ENCODE measurements at places on chromosomes 5 and 9. TPM values are rescaled to one million over a fixed set of nuclear protein-coding genes. Genes with fewer than 3 reads are reported as not detected.

DNA sequence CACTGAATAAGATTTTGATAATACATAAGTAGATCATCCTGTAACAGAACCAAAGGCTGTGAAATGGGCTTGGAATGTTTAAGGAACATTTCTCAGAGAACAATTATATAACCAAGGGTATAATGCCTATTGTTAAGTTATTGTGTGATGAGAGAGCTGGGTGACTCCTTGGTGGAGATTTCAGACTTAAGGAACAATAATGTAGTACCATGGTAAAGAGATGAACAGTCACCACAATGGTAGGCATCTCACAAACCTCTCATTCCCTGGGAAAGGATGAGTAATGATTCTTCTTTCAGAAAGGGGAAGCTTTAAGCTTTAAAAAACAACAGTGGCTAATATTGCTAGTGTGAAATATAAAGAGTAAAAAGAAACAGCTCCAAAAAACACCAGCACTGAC lies 147.4 kb downstream of the TRIM36 start:
- no peak for DNase-seq

- DNase-seq, result no peak
Measured at GRCh38 chr5:15285901-15286583, 213.9 kb upstream of the FBXL7 start.

DNA sequence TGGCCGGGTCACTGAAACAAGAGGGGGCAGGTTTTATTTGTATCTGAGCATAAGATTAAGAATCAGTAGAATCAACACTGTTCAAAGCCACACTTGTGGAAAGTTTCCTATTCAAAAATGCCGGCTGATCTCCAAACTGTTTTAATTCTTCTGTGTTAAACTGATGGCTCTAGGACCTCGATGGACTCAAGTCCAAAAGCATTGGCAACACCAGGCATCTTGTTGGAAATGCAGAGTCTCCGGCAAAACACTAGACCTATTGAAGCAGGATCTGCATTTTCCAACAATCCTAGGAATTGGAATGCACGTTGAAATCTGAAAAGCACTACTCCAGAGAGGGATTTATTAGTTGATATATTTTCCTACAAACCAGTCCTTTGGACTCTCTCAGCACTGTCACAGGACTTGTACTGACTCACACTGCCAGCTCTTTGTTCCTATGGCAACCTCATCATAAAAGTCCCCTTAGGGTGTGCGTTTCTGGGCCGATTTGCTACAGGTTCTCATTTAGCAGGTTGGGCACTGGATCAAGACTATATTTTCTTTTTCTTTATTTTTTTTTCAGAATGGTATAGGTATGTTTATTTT lies 48.1 kb upstream of the PCA3 start:
- DNase-seq, result no peak

GRCh38 chr5:61304590-61305381 lies 27.3 kb upstream of the ZSWIM6 start:
- no peak for DNase-seq

GRCh38 chr9:71685394-71685793 lies 82.9 kb downstream of the CEMIP2 start:
- DNase-seq, result no peak

GRCh38 chr5:144972317-144972716 lies 801.6 kb downstream of the KCTD16 start:
- DNase-seq, result no peak

GRCh38 chr5:135435467-135436330 lies 11.4 kb downstream of the DCANP1 start:
- DNase-seq, result no peak

DNA sequence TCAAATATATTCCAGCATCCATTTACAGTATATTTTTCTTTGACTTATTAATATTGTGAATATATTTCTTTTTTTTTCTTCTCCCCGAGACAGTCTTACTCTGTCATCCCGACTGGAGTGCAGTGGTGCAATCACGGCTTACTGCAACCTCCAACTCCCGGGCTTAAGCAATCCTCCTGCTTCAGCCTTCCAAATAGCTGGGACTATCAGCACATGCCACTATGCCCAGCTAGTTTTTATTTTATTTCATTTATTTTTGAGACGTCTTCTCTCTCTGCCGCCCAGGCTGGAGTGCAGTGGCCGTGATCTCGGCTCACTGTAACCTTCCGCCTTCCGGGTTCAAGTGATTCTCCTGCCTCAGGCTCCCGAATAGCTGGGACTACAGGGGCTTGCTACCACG lies 7.4 kb upstream of the GLIPR2 start:
- DNase-seq, result no peak

DNA sequence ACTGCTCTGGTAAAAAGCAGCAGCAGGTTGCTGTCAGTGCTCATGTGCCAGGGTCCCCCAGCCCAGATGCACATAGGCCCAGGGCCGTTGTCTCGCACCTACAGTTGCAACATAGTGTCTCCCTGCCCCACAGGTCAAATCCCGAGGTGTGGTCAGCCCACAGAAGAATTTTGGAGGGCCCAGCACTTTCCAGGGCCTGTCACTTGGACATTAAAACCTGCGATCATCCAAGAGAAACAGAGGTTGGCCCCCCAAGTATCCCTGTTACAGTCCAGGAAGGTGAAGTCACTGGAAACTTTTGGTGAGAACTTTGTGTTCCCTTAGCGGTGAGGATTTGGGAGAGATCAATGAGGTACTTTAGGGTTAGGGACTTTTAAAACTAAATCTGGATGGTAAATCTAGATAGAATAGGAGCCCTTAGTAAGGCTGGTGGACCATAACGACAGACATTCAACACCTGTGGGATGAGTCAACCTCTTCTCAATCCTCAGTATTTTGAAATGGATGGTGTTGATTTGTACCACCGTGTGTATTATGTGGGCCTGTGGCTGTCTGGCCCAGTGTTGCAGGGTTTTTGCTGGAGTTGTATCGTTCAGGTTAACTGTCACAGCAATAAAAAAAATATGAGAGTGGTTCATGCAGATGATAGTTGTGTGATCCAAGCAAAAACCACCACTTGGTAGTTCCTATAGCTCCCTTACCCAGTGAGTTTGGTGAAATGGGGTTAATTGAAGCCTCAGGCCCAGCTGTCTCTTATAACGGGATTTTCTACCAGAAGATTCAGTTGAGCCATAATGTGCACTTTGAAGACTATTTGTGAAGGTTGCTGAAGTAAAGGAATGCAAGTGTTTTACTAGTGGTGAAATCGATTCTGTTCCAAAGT lies 19.2 kb downstream of the OR2S2 start:
- DNase-seq, result no peak

- DNase-seq, result no peak
Measured at GRCh38 chr5:3102531-3102930, 351.1 kb upstream of the IRX2 start.

- no peak for DNase-seq
Measured at GRCh38 chr5:56359809-56360685, 126.9 kb upstream of the ANKRD55 start.

DNA sequence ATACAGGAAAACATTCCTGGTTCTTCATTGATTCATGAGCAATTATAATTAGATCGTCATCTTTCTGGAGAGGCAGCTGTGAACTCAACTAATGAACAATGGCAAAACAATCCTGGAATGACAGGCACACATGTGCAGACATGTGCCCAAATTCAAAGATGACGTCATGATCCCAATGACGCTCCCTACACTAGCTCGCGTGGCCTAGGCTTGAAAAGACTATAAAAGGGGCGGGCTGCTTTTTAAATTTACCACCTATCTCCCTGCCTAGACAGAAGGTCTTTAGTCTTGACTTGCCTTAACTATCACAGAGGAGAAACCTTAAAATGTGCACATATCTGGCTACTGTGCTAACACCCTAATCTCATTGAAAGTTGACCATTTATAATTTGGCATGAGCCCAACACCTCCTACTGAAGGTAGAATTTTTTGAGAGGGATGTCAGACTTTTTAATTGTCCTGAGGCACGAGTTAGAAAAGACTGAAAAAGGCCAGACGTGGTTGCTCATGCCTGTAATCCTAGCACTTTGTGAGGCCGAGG lies 88.2 kb downstream of the PRRT1B start:
- DNase-seq, result no peak

DNA sequence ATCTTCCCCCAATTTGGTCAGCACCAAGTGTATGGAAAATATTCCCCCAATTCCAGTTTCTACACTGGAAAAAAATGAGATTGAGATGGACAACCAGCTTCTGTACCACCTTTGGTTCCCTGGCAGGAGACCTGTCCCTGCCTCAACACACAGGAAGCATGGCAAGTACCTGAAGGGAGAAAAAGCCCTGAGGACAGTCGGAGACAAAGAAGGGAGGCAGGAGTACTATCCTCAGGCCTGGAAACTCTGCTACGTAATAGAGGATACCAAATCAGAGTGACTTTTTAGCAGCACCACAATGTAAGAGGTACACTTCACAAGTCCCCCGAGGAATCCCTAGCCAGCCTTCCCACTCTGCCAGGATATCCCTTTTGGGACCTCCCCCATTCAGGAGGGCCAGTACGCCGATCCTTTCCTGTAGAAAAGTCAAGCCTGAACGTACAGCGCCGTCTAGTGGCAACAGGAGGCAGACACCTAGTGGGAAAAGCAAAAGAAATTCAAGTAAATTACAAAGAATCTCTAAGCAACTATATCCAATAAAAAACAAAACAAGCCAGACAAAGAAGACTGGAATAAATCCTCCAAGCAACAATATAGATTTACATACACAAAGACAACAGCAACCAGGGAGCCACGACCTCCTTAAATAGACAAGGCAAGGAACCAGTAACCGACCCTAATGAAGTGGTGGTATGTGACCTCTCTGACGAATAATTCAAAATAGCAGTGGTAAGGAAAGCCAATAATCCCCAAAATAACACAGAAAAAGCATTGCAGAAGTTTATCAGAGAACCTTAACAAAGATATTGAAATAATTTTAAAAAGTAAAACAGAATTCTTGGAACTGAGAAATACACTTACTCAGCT lies 63.3 kb upstream of the SLCO6A1 start:
- DNase-seq, result no peak

DNA sequence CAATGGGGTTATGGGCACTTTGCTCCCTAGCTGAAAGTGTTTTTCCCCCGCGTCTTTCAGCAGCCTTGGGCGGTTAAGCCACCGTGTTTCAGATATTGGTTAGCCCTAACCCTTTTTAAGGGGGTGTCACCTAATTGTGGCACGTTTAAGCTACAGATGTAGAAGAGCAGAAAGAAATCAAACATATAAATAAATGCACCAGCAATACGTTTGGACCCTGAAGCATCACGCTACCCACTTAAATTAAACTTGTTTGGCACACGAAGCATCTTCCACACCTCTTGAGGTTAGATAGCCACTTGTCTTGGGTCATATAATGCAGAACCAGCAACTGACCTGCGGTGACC lies 768 bp downstream of the YTHDC2 start:
- no peak for DNase-seq

DNA sequence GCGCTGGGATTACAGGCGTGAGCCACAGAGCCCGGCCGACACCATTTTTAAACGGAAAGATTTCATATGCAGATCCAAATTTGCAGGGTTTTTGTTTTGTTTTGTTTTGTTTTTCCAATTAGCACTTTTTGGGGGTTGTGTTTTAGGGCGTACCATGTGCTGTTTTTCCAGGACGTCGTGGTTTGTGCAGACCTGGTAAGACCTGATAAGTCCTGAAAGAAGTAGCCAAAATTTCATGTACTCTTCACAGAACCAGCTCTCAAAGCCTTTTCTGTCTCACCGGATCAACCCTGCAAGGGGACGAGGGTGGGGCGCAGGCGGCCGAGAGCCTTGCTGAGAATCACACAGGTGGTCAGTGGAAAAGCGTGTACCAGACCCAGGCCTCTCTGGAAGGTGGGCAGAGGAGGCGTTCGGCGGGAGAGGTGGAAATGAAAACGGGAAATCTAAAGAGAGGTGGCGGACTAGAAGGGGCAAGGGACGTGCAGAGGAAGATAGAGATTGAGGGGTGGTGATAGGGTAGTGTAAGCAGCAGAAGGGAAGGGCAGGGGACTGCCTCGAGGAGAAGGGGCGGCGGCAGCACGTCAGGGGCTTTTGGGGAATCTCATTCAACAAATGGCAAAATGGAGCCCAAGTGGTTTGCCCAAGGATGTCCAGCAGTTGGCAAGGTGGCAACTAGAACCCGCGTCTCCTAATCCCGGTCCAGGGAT lies 1.1 kb upstream of the FAF2 start:
- DNase-seq, result no peak

DNA sequence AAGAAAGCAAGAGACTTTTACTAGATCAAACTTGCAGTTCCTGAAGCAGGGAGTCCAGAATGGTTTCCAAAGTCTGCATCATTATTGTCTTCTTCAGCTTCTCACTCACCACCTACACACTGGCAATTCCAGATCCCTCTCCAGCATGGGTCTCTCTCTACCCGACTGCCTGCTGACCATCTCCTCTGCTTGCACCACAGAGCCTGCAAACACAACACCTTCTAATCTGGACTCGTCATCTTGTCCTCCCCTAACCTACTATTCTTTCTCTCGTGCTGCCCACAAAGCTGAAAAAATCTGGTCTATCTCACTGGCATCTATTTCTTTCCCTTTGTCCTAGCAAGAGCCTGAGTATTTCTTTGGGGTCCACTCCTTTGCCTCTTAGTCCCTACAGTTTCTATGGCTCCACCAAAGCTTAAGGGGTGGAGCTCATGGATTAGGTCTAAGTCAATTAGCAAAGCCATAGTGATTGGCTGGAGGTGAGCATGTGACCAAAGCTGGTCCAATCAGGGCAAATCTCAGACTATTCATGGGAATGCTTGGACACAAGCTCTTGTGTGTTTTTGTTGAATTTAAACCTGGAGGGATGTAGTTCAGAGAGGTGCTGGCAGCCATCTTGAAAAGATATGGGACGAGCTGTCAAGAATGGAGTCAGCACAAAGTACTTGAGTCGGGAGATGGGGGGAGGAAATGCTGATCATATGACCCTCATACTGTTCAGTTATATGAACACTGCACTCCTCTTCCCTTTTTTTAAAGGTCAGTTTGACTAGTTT lies 63.5 kb downstream of the GALNT12 start:
- no peak for DNase-seq

- no peak for DNase-seq
Measured at GRCh38 chr5:142316051-142316450, 8.8 kb downstream of the SPRY4 start.

- no peak for DNase-seq
Measured at GRCh38 chr5:176824604-176825003, 14.2 kb downstream of the UNC5A start.

GRCh38 chr5:102762095-102762534 lies 7.0 kb downstream of the PAM start:
- DNase-seq, result no peak

The SNCAIP gene
- total RNA-seq, result 2.6 TPM

The RGP1 gene
- total RNA-seq, result 28.6 TPM

The FYB1 gene
- total RNA-seq, result not detected

The CDO1 gene
- 3.3 TPM for total RNA-seq

The CCDC183 gene
- total RNA-seq, result 1.4 TPM

The C9 gene
- not detected for total RNA-seq

The GABRA6 gene
- total RNA-seq, result not detected

The TAF1L gene
- not detected for total RNA-seq

The FBXL7 gene
- 32.6 TPM for total RNA-seq

The LURAP1L gene
- 67.4 TPM for total RNA-seq

Data from chondrocyte (in vitro differentiated cells).